Right atrium auricular region (tissue), 2 donors: ENCODE measurements at places on chromosomes 1 and 21. TPM values are rescaled to one million over a fixed set of nuclear protein-coding genes. Genes with fewer than 3 reads are reported as not detected.

CD101 gene
- 1.3 TPM for total RNA-seq

OLIG2 gene
- not detected for total RNA-seq

MRPL24 gene
- total RNA-seq, result 45.8 TPM

LHX4 gene
- total RNA-seq, result not detected

SELENOF gene
- total RNA-seq, result 73.1 TPM

FGR gene
- total RNA-seq, result 5.7 TPM

GRCh38 chr1:214386747-214387146, 105.8 kb downstream of the SMYD2 start:
- H3K4me3 ChIP-seq, result no peak overlapping the region
- H3K4me1 ChIP-seq, result no peaks in the 10 kb centered on the region
- no peaks in the 10 kb centered on the region for H3K27me3 ChIP-seq
- DNase-seq, result no peak
- peaks cover 28% of the 10 kb centered on the region for H3K36me3 ChIP-seq

GRCh38 chr1:10378081-10378841, 20.6 kb upstream of the PGD start:
- no peak overlapping the region for H3K4me3 ChIP-seq
- no peaks in the 10 kb centered on the region for H3K27me3 ChIP-seq
- H3K4me1 ChIP-seq, result peaks cover 11% of the 10 kb centered on the region
- H3K36me3 ChIP-seq, result peaks cover 18% of the 10 kb centered on the region
- peak overlapping the region; percentile 54 for H3K27ac ChIP-seq

- H3K27me3 ChIP-seq, result no peaks in the 10 kb centered on the region
- H3K27ac ChIP-seq, result no peak overlapping the region
- DNase-seq, result no peak
- H3K4me1 ChIP-seq, result no peaks in the 10 kb centered on the region
- H3K36me3 ChIP-seq, result no peaks in the 10 kb centered on the region
These were observed 539.7 kb upstream of the DAB1 start for GRCh38 chr1:57963581-57963980.

- H3K4me3 ChIP-seq, result no peak overlapping the region
- H3K4me1 ChIP-seq, result peaks cover 15% of the 10 kb centered on the region
- H3K27ac ChIP-seq, result no peak overlapping the region
- H3K27me3 ChIP-seq, result no peaks in the 10 kb centered on the region
These were observed 28.7 kb upstream of the VTCN1 start for GRCh38 chr1:117239467-117239866.

- peaks cover 29% of the 10 kb centered on the region for H3K4me1 ChIP-seq
- H3K4me3 ChIP-seq, result no peak overlapping the region
- H3K36me3 ChIP-seq, result no peaks in the 10 kb centered on the region
- no peak overlapping the region for H3K27ac ChIP-seq
- DNase-seq, result no peak
- no peaks in the 10 kb centered on the region for H3K27me3 ChIP-seq
These were observed 3.4 kb upstream of the LAMB3 start for GRCh38 chr1:209655411-209656231.

- no peaks in the 10 kb centered on the region for H3K36me3 ChIP-seq
- no peak overlapping the region for H3K27ac ChIP-seq
- no peak overlapping the region for H3K4me3 ChIP-seq
- no peaks in the 10 kb centered on the region for H3K27me3 ChIP-seq
These were observed 70.6 kb downstream of the ALG14 start for GRCh38 chr1:95002164-95002539.

DNA sequence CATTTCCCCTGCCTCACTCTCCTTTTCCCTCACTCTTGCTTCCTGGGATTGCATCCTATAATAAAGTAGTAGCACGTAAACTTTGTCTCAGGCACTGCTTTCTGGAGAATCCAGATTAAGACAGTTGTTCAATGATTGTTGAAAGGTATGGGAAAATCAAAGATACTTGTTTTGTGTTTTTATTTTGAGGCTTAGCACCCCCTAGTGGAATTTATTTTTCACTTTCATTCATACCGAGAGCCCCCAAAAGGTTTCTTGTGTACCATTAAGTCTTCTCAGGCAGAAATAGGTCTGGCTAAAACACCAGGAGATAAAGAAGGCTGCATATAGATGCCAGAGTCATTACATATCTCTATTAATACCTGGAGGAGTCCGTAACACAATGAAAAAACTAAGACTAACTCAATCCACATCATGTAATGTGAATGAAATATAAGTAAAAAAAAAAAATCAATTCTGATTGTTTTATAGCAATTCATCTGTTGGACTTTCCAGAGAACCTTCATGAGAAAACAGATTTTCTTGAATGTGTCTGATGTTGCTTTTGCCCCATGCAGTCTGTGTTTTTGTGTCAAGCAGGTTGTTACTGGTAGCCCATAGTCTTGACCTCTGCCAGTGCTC, 103.5 kb downstream of the RPE65 start:
- no peaks in the 10 kb centered on the region for H3K4me1 ChIP-seq
- no peaks in the 10 kb centered on the region for H3K36me3 ChIP-seq

GRCh38 chr21:36917471-36918158, 48.9 kb downstream of the HLCS start:
- no peaks in the 10 kb centered on the region for H3K27me3 ChIP-seq
- no peak overlapping the region for H3K4me3 ChIP-seq
- no peak overlapping the region for H3K27ac ChIP-seq
- DNase-seq, result no peak

GRCh38 chr1:116850436-116850835, 59.3 kb upstream of the PTGFRN start:
- no peak for DNase-seq
- H3K4me3 ChIP-seq, result no peak overlapping the region
- no peaks in the 10 kb centered on the region for H3K36me3 ChIP-seq
- H3K27me3 ChIP-seq, result no peaks in the 10 kb centered on the region

DNA sequence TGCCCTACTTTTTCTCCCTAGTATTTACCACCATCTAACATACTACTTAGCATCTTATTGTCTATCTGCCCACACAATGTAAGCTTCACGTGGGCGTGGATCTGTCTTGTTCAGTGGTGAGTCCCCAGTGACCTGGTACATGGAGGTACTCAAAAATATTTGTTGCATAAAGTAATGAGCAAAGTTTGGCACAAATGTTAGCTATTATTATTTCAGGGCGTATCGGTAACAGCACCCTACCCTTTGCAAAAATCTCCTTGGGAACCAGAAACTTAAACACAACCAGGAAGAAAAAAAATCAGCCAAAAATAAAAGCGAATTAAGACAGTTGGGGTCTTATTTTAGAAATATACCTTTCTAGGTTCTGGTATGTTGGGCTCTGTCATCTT, 454 bp upstream of the NENF start:
- DNase-seq, result no peak
- no peaks in the 10 kb centered on the region for H3K27me3 ChIP-seq
- peak overlapping the region; percentile 71 for H3K27ac ChIP-seq

DNA sequence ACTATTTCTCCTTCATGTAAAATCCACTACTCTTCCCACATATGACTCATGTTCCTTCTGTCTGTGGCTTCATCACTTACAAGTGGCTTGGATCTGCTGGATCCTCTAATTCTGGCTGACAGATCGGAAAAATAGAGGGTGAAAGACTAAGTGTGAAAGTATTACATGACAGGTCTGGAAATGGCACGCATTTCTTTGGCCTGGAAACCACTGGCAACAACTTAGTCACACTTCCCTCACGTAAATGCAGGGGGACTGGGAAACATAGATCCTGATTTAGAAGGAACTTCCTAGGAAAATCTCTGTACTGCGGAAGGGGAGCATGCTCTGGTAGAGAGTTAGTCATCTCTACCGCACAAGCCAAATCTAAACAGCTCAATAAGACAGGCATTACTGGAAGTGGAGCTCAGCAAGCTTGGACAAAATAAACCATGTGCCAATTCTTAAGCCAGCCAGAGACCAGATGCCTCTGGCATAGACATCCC, 305.4 kb upstream of the PTBP2 start:
- H3K36me3 ChIP-seq, result no peaks in the 10 kb centered on the region
- peak overlapping the region; percentile 75 for H3K27ac ChIP-seq
- H3K27me3 ChIP-seq, result no peaks in the 10 kb centered on the region
- DNase-seq, result peak; percentile 77
- no peaks in the 10 kb centered on the region for H3K4me1 ChIP-seq

DNA sequence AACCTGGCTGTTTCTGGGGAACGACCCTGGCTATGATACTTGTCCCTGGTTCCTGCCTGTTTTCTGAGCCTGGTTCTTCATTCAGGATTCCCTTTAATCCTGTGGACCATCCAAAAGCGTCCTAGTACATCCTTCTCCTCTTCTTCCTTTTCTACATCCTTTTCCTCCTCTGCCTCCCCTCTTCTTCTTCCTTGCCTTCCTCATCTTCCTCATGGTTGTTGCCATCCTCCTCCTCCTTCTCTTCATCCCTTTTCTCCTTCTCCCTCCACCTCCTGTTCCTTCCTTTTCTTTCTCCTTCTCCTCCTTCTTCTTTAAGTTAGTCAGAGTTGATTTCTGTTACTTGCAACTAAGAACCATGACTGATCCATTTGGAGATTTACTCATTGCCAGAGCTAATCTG, 197.8 kb downstream of the FOXD2 start:
- no peak for DNase-seq
- H3K36me3 ChIP-seq, result no peaks in the 10 kb centered on the region
- H3K27me3 ChIP-seq, result no peaks in the 10 kb centered on the region
- no peak overlapping the region for H3K27ac ChIP-seq
- H3K4me3 ChIP-seq, result no peak overlapping the region

DNA sequence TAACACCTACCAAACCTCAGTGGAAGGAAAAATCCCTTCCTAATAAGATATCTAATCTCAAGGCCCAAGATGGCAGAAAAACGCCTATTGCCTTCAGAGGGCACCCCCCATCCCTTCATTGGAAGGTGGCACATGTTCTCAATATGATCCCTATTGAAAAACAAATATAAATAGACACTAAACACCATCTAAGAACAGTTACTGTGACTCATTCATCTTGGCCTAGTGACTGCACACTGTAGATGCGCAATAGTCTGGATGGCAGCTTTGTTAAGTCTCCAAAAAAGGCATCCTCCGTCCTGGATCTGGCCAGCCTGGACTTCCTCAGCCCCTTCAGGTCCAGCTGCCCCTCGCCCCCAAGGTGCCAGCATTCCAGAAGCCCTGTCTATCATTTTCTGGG, 121.9 kb downstream of the CAPN8 start:
- H3K27me3 ChIP-seq, result no peaks in the 10 kb centered on the region
- H3K4me3 ChIP-seq, result no peak overlapping the region
- H3K36me3 ChIP-seq, result no peaks in the 10 kb centered on the region
- no peak overlapping the region for H3K27ac ChIP-seq

DNA sequence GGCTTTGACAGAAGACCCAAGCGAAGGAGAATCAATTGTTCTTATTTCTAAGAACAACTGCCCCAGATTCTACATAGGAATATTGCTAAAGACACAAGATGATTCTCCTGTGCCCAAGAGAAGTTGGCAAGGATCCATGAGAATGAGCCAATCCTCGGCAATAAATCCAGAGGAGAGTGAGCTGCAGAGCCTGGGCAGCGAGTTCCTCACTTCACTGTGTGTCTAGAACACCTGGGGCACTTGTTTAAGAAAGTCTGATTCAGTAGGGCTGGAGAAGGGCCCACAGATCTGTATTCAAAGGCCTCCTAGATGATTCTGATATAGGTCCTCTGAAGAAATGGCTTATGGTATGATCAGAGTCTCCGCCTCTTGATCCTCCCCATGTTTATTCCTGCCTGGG, 31.8 kb downstream of the GADD45A start:
- H3K27me3 ChIP-seq, result no peaks in the 10 kb centered on the region
- H3K4me1 ChIP-seq, result peaks cover 24% of the 10 kb centered on the region
- no peaks in the 10 kb centered on the region for H3K36me3 ChIP-seq
- no peak for DNase-seq
- no peak overlapping the region for H3K27ac ChIP-seq
- H3K4me3 ChIP-seq, result no peak overlapping the region

GRCh38 chr1:36089393-36090121, 865 bp downstream of the ADPRS start:
- DNase-seq, result no peak
- H3K27me3 ChIP-seq, result no peaks in the 10 kb centered on the region
- H3K4me3 ChIP-seq, result peak overlapping the region; percentile 94
- H3K27ac ChIP-seq, result peak overlapping the region; percentile 90

- H3K4me1 ChIP-seq, result peaks cover 10% of the 10 kb centered on the region
- H3K4me3 ChIP-seq, result no peak overlapping the region
- no peak for DNase-seq
- H3K27ac ChIP-seq, result no peak overlapping the region
These were observed 22.4 kb downstream of the DSTYK start for GRCh38 chr1:205189131-205189530.
